Frontal cortex (tissue), 4 donors: ENCODE measurements at places on chromosomes 12 and 14.

- DNase-seq, result no peak
These were observed 96.8 kb downstream of the SINHCAF start for GRCh38 chr12:31228811-31229792.

DNA sequence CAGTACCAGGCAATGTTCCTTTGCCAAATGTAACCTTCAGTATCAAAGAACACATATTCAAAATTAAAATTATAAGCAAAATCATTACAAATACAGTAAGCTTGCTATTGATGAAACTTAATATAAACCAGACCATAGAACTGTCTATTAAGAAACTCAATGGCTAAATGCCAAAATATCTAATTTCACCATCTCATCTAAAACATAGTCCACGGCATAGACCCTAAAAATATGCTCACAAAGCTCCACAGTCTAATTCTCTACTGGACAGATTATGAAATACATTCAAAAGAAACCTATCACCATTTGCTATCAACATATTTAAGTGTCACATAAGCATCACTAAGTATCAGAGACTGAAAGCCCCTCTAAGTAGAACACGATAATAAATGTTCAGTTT lies 25.2 kb downstream of the DUSP16 start:
- DNase-seq, result no peak

GRCh38 chr12:120960657-120961056 lies 17.7 kb upstream of the HNF1A start:
- DNase-seq, result no peak

- no peak for DNase-seq
These were observed 64.5 kb downstream of the MED13L start for GRCh38 chr12:116213014-116213413.

DNA sequence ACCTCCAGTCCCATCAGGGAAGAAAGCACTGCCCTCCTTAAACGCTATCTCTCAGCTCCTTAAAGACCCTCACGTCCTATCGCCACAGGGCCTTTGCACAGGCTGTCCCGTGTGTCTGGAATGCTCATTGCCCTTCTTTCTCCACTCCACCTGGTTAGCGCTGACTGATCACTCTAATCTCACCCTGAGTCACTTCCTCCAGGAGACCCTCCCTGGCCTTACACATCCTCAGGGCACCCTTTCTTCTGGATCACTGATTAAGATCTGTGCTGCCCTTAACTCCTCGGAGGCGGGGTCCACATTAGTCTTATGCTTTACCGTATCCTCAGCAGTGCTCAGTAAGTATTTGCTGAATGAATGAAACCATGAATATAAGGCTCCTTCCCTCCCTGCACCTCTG lies 94.7 kb downstream of the SYNE3 start:
- DNase-seq, result no peak
